ENCODE measurements at places on chromosomes 2 and 18.

DNA sequence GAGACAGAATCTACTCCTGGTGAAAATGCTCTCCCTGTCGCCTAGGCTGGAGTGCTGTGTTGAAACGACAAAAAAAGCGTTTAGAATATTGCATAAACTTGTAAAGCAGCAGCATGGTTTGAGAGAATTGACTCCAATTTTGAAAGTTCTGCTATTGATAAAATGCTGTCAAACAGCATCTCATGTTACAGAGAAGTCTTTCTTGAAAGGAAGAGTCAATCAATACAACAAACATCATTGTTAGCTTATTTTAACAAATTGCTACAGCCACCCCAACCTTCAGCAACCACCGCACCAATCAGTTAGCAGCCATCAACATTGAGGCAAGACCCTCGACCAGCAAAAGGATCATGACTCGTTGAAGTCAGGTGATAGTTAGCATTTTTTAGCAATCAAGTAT lies 6.9 kb downstream of the C2orf76 start:
- no peak for ATAC-seq
- no peaks in the 10 kb centered on the region for H3K36me3 ChIP-seq
- no peaks in the 10 kb centered on the region for H3K27me3 ChIP-seq
- peaks cover 5% of the 10 kb centered on the region for H3K4me1 ChIP-seq

DNA sequence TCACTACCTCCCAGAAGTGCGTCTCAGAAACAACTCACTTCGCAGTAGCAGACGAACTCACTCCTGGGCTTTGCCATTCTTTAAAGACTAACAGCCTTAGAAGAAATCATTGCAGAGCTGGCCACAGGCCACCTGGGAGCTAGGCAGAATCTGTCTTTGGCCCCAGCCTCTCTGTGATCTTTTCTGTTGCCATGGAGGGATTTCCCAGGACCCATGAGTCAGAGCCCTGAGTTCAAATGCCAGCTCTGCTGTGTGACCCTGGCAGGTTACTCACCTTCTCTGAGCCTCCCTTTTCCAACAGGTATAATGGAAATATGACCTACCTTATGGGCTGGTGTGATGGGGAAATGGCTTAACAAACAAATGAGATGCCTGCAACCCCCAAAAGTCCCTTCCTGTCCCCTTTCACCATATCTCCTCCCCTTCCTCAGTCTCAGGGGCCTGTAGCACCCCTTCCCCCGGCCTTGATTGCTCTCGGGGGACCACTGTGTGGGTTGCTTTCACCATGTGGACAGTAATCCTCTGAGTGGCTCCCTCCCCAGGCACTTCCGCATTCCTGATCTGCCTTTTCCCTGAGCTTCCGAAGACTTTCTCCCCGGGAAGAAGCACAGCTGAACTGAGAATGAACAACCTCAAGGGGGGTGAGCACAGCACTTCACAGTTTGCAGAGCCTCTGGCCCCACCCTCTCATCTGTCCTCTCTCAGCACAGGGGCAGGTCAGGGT lies 34.0 kb upstream of the SLC66A3 start:
- H3K36me3 ChIP-seq, result no peaks in the 10 kb centered on the region
- H3K4me3 ChIP-seq, result no peak overlapping the region
- no peak overlapping the region for H3K27ac ChIP-seq
- ATAC-seq, result peak; percentile 62
- H3K27me3 ChIP-seq, result no peaks in the 10 kb centered on the region

DNA sequence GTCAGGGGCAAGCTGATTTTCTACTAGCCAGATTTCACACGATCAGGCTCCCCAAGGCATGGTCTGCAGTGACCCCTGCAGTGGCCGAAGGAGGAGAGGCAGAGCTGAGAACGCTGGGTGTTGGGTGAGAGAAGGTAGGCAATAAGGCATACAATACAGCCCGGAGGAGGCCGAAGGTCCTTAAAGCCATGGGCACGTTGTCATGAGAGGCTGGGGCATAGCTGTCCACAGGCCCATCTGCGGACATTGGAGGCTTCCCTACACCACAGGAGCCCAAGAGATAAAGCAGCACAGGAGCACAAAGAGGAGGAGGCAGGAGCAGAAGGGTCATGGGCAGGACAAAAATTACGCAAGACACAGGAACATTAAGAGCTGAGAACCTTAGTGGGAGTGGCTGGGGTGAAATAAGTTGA lies 16.7 kb upstream of the BZW1 start:
- no peaks in the 10 kb centered on the region for H3K36me3 ChIP-seq
- ATAC-seq, result no peak
- no peaks in the 10 kb centered on the region for H3K4me1 ChIP-seq
- H3K27ac ChIP-seq, result peak overlapping the region; percentile 69
- H3K4me3 ChIP-seq, result no peak overlapping the region

DNA sequence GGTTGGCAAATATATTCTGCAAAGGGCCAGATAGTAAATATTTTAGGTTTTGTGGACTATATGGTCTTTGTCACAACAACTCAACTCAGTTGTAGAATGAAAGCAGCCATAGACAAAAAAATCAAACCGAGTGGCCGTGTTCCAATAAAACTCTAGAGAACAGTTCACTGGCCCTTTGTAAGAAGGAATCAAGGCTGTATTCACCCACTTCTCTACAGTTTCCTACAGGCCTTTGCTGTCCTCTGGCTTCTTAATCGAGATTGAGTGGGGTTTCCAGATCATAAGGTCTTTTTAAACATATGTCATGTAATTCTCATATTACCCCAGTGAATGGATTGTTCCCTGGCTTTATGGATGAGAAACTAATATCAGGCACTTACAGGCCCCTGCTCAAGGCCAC lies 448.9 kb upstream of the ETAA1 start:
- no peak overlapping the region for H3K27ac ChIP-seq
- H3K4me1 ChIP-seq, result no peaks in the 10 kb centered on the region
- no peaks in the 10 kb centered on the region for H3K36me3 ChIP-seq
- no peak for ATAC-seq
- no peaks in the 10 kb centered on the region for H3K27me3 ChIP-seq
- H3K4me3 ChIP-seq, result no peak overlapping the region

- ATAC-seq, result no peak
- no peaks in the 10 kb centered on the region for H3K4me1 ChIP-seq
- no peak overlapping the region for H3K27ac ChIP-seq
- H3K4me3 ChIP-seq, result no peak overlapping the region
Observed at GRCh38 chr18:8839281-8839680, 133.9 kb downstream of the MTCL1 start.

DNA sequence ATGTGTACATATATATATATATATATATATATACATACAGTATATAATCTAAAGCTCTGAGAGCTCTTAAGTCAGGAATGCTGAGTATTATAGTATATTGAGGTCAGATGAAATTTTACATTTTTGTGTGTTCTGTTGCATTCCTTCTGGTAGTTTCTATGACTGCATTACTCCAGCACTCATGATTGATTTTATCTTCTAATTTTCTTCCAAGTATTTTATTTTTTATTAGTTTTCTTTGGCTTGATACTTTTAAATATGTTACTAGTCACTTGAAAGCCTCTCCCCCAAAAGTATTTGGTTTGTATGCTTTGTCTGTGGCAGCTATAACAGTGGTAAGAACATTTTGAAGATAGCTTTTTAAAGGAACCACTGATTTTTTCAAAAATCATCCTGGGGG lies 25.0 kb downstream of the METTL21A start:
- peaks cover 8% of the 10 kb centered on the region for H3K4me1 ChIP-seq
- H3K27ac ChIP-seq, result no peak overlapping the region
- H3K4me3 ChIP-seq, result no peak overlapping the region
- no peak for ATAC-seq

DNA sequence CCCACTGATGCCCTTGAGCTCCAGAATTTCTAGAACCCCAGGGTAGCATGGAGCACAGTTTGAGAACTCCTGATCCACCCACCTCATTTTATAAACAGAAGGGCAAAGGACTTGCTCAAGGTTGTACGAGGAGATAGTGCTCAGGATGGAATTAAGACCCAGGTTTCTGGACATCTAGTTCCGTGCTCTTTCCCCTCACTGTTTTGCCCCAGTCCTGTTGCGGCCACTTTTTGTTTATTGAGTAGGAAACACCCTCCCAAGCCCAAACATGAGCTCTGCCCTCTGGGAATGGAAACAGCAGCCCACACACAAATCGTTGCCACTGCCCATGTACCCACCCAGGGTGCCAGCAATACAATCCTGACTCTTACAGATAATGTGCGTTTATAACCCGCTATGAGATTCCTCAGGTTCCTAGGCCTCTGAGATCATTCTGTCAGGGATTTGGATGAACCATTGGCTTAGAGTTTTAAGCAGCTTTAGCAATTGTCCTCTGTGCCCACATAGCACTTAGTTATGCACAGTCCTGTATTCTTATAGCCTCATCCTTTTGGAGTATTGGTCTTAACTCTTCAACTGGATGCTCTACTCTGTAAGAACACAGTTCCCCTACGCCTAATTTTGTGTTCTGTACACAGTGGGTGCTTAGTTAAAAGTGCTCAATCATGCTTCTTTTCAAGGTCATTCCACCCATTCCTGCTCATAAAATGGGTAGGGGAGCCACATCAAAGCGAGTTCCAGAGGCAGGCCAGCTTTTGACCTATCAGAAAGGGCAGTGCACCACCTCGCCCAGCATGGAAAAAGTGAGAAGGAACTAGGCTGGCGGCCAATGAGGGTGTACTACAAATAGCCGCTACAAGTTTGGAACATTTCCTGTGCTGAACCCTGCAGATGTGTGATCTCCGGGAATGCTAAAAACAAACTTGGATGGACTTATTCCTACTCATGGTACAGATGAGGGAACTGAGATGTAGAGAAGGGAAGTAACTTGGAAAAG lies 60.3 kb upstream of the IGFBP2 start:
- no peaks in the 10 kb centered on the region for H3K36me3 ChIP-seq
- ATAC-seq, result no peak
- H3K4me1 ChIP-seq, result no peaks in the 10 kb centered on the region
- no peak overlapping the region for H3K27ac ChIP-seq
- H3K27me3 ChIP-seq, result peaks cover 10% of the 10 kb centered on the region
- H3K4me3 ChIP-seq, result no peak overlapping the region

- H3K4me1 ChIP-seq, result no peaks in the 10 kb centered on the region
- peaks cover 7% of the 10 kb centered on the region for H3K27me3 ChIP-seq
- H3K4me3 ChIP-seq, result no peak overlapping the region
- no peaks in the 10 kb centered on the region for H3K36me3 ChIP-seq
- no peak overlapping the region for H3K27ac ChIP-seq
Observed at GRCh38 chr2:60317034-60317386, 236.4 kb downstream of the BCL11A start.

DNA sequence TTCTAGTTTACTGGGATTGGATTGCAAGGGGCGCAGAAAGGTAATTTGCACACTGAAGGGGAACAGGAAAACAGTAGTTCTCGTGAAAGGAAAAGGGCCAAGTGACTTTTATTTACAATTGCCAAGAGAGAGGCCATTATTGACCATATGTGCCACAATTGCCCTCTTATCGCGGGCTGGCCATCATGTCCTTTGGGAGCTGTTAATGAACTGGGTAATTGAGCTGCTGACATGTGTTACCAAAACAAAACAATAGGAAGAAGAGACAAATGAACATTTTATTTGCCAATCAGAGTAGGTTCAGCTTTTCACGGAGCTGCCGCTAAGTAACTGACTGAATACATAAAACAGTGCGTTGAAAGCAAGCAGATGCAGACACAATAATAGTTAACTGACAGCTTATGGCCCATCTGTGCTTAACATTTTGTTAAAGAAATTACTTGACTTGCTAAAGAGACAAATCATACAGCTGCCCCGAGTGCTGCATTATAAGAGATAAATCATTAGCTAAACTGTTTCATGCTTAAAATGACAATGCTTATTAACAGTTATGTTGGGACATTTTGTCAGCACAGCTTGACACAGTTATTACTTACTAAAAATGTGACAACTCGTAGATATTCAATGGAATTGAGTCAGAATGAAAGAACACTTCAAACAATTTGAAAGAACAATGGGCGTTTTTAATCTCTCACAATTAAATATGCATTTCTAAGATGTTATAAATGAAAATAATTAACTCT lies 57.5 kb downstream of the PAX3 start:
- peaks cover 47% of the 10 kb centered on the region for H3K27me3 ChIP-seq
- H3K4me3 ChIP-seq, result no peak overlapping the region
- no peak overlapping the region for H3K27ac ChIP-seq

DNA sequence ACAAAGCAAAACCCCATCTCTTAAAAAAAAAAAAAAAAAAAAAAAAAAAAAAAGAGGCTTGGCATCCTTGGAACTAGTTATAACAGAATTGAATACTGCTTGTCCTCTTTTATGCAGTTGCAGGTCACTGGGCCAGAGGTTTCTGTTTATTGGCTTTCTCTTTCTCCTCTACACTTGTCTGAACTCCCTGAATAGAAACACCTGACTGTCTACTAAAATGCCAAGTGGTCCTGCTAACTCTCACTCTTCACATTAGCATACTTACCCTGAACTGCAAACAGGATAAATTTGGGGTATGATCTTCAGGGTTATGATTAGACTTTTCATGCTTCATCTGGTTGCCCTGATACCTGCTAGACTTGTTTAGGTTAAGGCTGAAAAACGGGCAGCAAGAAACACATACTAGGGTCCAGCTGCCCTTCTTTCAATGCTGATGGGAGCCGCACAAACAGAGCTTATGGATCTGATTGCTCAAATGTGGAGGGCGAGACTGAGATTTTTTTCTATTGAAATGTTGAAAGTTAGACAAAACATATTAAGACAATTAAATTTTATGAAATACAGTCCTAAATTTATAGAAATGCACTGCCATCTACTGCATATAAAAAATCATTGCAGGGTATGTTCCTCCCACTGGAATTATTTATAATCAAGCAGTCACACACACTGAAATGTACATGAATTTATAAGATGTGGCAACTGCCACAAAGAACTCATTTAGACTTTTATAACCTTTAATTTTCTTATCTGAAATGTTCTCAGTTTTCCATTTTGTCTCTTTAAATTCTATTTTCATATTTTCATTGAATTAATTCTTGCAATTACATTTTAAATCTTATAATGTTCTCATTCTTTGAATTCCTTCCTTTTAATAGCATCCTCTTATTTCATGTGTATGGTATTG lies 40.8 kb downstream of the GTF3C3 start:
- no peak for ATAC-seq
- H3K4me1 ChIP-seq, result no peaks in the 10 kb centered on the region
- no peaks in the 10 kb centered on the region for H3K27me3 ChIP-seq
- no peak overlapping the region for H3K4me3 ChIP-seq
- no peak overlapping the region for H3K27ac ChIP-seq
